ENCODE measurements at places on chromosomes 3 and 15. TPM values are rescaled to one million over a fixed set of nuclear protein-coding genes. Genes with fewer than 3 reads are reported as not detected.

DNA sequence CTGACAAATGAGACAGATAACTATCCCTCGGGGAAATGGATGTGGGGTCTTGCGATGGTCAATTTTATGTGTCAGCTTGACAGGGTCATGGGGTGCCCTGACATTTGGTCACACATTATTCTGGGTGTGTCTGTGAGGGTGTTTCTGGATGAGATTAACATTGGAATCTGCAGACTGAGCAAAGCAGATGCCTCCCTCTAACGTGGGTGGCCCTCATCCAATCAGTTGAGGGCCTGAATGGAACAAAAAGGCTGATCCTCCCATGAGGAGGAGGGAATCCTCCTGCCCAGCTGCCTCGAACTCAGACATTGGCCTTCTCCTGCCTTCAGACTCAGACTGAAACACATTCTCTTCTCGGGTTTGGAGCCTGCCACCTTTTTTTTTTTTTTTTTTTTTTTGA lies 69.0 kb downstream of the MINAR1 start:
- no peak for DNase-seq

DNA sequence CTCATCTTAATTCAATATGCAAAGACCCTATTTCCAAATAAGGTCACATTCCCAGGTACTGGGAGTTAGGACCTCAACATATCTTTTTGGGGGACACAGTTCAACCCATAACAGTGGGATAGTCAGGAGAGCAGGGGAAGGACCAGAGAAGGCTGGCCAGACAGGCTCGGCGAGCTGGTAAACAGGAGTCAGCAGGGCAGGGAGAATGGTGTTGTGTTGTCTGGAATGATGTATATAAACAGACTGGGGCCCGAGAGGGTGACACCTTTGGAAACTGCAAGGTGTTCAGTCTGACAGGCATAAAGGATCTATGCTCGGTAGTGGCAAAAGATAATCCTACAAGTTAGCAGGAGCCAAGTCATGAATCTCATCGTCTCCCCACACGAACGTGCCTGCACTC lies 10.1 kb upstream of the PPP1R2 start:
- no peak for DNase-seq

DNA sequence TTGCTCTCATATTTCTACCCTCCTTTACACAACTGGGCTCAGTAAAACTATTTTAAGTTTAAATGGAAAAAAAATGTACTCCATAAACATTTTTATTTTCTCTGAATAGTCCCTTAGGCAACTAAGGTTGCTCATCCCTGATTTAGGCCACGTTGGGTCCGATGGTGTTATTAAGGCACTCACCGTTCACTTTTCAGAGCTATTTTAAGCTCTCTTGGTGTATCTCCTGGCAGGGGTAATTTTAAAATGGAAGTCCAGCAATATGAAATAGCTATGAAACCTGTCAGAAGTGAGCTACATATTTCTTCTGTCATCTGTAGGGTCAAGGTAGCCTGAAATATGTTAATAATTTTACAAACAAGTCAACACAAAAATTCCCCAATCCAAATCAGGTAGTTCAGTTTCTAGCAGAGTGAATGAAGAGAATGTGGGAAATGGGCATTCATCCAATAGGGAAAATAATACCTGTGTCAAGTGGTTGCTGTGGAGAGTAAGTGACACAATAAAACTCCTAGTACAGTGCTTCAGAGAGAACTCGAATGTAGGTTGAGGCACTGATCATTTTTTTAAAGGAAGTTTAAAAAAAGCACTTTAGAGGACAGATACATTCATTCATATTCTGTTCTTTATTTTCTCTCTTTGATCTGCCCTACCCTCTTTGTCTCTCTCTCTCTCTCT lies 209.3 kb upstream of the FEZF2 start:
- DNase-seq, result no peak

DNA sequence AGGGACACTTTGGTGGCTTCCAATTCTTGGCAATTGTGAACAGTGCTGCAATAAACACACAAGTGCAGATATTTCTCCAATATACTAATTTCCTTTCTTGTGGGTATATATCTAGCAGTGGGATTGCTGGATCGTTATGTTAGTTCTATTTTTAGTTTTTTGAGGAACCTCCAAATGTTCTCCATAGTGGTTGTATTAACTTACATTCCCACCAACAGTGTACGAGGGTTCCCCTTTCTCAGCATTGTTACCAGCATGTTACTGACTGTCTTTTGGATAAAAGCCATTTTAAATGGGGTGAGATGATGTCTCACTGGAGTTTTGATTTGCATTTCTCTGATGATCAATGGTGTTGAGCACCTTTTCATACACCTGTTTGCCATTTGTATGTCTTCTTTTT lies 92.8 kb downstream of the DAPK2 start:
- no peak for DNase-seq

GRCh38 chr3:142595951-142596725 lies at the start of gene PLS1:
TSS of gene PLS1 (plus strand) at chr3:142596393. CDS start at chr3:142664238, 67,845 bp downstream.
- peak; percentile 68 for DNase-seq

DNA sequence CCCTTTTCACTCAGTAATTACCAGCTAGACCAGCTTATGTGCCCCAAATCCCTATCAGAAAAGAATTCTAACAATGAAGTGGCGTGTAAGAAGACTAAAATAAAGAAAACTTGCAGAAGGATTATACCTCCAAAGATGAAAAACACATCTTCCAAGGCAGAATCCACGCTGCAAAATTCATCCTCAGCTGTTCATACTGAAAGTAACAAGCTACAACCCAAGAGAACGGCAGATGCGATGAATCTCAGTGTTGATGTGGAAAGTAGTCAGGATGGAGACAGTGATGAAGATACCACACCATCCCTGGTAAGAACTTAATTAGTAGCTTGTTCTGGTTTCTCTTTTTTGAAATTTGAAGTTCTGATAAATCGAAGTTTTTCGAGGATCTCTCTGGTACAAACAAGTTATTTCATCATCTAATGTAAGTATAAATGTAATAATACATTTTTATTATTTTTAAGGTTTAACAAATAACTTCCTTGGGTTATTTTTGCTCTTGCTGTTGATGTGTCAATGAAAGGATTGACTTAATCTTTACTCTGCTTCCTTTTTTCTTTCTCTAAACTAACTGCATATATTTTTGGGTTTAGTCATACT lies 1.4 kb downstream of the WDR76 start:
- peak; percentile 37 for DNase-seq

DNA sequence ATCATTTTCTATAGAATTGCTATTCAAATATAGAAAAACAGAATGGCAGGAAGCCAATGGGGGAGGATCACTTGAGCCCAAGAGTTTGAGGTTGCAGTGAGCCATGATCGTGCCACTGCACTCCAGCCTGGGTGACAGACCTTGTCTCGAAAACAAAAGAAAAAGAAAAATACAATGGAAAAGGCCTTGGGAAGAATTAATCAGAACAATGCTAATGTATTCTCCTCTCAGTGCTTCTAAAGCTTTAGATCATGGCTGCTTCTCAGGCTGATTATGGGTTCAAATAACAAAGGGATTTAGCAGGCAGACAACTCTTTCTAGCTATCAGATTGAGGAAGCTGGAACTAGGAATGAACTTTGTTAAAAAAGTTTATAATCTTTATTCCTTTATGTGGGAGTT lies 115.8 kb downstream of the PDCD6IP start:
- no peak for DNase-seq

CHRNA5 gene
- total RNA-seq, result 5.5 TPM

DNA sequence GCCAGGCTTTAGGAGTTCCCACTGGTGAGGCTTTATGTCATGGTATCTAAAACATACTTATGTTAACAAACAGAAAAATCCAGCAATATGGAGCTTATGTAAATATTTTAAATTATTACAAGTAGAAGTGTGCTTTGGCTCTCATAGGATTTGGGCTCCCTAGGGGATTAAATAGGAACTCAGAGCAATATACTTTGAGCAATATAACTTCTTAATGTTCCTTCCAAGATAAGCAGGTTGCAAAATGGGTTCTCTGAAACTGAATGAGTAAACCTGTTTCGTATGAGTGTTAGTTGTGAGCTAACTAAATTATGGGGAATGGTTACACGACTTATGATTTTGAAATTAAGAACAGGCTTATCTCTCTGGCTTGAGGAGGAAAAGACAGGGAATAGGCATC lies 366.1 kb upstream of the ZNF385D start:
- DNase-seq, result no peak

DNA sequence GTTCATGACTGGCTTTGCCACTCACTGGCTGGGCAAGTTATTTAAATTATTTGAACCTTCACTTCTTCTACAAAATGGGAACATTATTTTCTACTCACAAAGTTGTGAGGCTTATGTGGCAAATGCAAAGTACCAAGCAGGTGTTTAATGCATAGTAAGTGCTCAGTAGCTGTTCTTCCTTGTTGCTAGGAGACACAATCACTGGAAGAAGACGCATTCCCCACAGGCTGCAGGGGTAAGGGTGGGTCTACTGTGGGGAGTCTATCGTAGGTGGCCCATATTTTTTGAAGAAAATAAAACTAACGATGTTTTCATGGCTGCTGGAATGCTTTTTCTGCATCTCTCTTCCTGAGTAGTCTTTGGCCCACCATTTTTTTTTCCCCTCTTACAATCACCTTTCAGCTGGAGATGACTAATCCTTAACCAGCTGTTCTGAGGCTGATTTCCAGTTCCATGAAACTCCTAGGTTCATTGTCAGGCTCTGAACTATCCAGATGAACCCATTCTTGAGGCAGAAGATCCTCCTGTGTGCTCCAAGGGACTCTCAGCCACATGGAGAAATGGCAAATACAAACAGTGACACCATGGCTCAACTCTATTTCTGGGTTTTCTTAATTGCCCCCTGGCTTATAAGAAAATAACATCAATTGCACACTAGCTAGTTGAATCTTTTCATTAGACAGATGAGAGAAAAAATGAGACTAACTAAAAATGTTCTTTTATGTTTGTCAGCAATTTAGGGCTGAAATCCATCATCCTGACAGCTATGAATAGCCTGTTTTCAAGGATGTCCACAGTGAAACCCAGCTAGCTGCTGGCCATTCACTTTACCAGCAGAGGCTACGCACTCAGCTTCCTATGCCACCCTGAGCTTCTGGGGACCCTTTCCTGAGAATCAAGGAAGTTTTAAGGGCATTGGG lies 108.3 kb upstream of the ETV5 start:
- peak; percentile 38 for DNase-seq

KIF15 gene
- total RNA-seq, result 25.9 TPM

PLIN1 gene
- total RNA-seq, result 0.06 TPM

- DNase-seq, result peak; percentile 58
These were observed 48.1 kb upstream of the FRMD4B start for GRCh38 chr3:69433969-69434325.

KBTBD12 gene
- total RNA-seq, result not detected

DNA sequence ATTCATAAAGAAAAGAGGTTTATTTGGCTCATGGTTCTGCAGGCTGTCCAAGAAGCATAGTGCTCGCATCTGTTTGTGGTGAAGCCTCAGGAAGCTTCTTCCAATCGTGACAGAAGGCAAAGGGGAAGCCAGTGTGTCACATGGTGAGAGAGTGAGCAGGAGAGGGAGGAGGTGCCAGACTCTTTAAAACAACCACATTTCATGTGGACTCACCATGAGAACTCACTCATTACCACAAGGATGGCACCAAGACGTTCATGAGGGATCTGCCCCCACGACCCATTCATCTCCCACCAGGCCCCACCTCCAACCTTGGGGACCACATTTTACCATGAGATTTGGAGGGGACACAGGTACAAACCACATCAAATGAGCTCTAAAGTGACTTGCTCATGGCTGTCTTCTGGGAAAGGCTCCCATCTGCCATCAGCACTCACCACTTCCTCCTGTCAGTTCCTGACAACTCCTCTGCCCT lies 327.3 kb upstream of the TLE3 start:
- no peak for DNase-seq

DNA sequence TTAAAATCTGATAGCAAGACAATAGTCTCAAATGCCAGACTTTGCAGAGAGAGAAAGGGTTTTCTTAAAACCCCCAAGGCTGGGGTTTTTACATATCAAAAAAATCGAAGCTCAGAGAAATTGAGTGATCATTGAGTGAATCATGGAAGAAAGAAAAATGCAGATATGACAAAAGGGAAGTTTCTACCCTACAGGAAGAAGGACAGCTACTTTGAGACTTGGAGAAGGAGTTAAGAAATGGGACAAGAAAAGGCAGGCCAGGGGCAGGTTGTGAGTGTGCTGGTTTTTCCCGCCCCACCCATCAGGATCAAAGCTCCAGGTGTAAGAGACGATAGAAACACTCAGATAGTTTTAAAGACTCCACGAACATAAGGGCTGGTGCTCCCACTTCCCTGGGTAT lies 18.6 kb downstream of the TMEM158 start:
- no peak for DNase-seq

DNA sequence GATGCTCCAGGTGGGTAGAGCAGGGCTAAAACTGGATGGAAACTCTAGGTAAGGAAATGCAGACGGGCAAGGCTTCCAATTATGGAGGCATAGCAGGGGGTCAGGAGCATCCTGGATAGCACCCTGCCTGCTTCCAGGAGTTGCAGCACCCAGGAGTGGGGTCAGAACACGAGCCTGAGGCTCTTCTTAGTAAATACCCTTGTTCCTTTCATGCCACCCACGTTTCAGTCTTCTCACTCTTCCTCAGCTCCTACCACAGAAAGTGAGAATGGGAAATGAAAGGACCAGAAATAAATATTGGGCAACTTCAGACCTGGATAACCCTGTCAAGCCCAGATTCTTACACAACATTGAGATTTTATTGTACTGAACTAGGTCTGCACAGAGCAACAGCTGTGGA lies 16.4 kb downstream of the CCR1 start:
- DNase-seq, result peak; percentile 27

- DNase-seq, result peak; percentile 15
These were observed 210.2 kb downstream of the THSD4 start for GRCh38 chr15:71325481-71325880.

DNA sequence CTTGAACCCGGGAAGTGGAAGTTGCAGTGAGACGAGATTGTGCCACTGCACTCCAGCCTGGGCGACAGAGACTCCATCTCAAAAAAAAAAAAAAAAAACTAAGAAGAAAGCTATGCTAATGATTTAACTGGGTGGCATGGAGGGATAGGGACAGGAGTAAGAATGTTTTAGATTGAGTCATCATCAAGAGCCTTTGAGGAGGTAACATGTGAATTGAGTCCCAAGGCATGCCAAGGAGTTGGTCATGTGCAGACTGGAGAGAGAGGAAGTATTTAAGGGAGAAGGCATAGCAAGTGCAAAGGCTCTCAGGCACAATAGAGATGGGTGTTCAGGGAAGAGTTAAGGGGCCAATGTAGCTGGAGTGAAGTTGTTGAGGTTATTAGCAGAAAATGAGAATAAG lies 9.1 kb downstream of the BNC1 start:
- DNase-seq, result no peak

DNA sequence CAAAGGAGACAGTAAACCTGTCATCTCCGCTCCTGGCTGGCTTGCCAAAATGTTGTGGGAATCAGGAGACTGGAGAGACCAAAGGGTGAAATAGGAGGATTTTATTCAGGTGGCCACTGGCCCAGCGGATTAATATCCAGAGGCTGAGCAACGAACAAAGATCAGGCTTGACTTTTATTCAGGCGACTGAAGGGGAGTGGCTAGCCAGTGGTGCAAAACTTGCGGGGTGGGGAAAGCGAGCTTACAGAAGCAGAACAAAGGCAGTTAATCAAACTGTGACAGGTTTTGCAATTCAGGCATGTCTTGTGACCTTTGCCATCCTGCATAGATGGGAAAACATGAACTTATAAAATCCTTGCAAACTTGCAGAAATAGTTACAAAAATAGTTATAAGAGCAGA lies 19.8 kb upstream of the ACAD9 start:
- no peak for DNase-seq
